Astrocyte (in vitro differentiated cells and primary cell): ENCODE measurements at places on chromosomes 12 and 14.
A peak's percentile ranks its signal among the peaks of the same experiment; 100 is the strongest.

- no peak for DNase-seq
Measured at GRCh38 chr12:12685305-12685704, 10.7 kb downstream of the GPR19 start.

GRCh38 chr12:19960527-19960926, 407.8 kb upstream of the PDE3A start:
- DNase-seq: no peak

DNA sequence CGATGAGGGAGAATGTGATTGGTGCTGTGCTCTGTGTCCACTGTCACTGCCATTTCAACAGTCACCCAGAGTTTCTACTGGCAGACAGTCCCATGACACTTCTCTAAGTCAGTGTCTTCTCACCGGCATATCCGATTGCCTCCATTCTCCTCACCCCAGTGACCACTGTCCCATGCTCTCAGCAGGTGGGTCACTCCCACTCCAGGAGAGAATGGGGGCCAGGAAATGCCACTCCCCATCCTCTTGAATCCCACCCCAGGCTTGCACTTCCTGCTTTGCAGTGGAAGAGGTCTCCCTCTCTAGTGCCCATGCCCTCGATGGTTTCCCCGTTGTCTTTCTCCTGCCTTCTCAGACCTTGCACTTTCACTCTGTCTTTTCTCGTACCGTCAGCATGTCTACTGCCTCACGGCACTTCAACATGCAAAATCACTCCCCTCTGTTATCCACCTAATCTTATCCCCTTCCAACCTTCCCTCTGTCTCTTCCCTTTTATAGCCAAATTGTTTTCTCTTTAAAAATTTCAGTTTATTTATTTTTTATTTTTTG, 2.2 kb upstream of the EP400 start:
- no peak for DNase-seq

GRCh38 chr12:125519026-125519651, 453.9 kb downstream of the AACS start:
- DNase-seq: no peak

- no peak for DNase-seq
Measured at GRCh38 chr14:64158608-64159007, 135.6 kb downstream of the ESR2 start.

GRCh38 chr14:73198253-73198652, 39.1 kb upstream of the PAPLN start:
- DNase-seq: no peak

GRCh38 chr12:78418919-78419318, 445.7 kb upstream of the SYT1 start:
- DNase-seq: no peak

GRCh38 chr12:116559162-116559935, at the start of gene MAP1LC3B2:
MAP1LC3B2 (plus strand) TSS chr12:116559381; CDS start chr12:116575943, 16,562 bp downstream.
- peak; percentile 73 for DNase-seq

DNA sequence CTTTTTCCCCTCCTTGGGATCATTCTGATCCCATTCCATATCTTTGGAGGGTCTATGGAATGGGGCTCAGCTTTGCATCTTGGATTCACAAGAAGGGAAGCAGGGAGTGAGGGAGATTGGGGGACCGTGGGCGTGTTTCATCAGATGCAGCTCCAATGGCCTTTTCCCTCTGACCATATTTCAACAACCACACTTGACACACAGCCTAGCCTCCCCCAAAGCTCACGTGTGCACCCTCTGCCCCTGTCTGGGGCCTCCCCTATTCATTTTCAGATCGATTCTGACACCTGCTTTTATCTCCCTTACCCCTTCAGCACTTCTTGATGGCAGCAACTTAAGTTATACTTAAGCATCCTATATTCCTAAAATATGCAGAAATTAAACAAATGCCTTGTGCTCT, 126.6 kb downstream of the CHST11 start:
- DNase-seq: no peak

GRCh38 chr14:69107407-69108003, 45.4 kb downstream of the DCAF5 start:
- DNase-seq: peak; percentile 41

DNA sequence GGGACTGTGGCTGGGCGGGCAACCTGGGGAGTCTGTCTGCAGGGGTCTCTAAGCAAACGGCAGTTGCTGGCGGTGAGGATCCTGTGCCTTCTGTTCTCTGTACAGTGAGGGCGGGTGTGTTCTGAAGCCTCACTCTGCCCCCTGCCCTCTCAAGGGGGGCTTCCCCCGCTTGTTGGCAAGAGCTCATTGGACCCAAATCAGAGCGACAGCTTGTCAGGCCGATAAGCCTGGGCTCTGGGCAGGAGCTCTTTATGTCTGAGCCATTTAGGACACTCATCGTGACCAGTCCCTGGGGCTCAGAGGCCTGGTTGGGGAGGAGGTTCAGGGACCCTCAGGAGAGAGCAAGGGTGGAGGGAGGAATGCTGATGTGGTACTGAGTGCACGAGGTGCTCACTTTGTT, 136.0 kb downstream of the TSPAN9 start:
- no peak for DNase-seq

- DNase-seq: peak; percentile 0
Measured at GRCh38 chr12:40515041-40515816, 177.0 kb upstream of the CNTN1 start.

- no peak for DNase-seq
Measured at GRCh38 chr14:59148334-59148900, 40.0 kb upstream of the DAAM1 start.

GRCh38 chr12:93273834-93274564, 103.7 kb upstream of the NUDT4 start:
- DNase-seq: no peak

DNA sequence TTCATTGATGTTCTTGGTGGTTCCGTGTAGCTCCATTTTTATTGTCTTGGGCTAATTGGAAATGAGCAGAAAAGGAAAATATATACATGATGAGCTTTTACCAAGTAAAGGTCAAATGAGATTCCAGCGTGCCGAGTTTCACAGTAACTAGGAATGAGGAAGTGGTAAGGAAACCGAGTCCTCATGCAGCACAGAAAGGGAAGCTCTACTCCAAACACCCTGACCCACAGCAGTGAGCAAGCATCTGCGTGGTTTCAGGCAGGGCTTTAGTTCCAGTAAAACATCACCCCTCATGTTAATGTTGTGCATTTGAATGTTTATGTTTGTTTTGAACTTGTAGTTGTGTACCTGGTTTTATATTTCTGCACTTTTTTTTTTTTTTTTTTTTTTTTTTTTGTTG, 208.0 kb downstream of the SLC41A2 start:
- DNase-seq: peak; percentile 78

DNA sequence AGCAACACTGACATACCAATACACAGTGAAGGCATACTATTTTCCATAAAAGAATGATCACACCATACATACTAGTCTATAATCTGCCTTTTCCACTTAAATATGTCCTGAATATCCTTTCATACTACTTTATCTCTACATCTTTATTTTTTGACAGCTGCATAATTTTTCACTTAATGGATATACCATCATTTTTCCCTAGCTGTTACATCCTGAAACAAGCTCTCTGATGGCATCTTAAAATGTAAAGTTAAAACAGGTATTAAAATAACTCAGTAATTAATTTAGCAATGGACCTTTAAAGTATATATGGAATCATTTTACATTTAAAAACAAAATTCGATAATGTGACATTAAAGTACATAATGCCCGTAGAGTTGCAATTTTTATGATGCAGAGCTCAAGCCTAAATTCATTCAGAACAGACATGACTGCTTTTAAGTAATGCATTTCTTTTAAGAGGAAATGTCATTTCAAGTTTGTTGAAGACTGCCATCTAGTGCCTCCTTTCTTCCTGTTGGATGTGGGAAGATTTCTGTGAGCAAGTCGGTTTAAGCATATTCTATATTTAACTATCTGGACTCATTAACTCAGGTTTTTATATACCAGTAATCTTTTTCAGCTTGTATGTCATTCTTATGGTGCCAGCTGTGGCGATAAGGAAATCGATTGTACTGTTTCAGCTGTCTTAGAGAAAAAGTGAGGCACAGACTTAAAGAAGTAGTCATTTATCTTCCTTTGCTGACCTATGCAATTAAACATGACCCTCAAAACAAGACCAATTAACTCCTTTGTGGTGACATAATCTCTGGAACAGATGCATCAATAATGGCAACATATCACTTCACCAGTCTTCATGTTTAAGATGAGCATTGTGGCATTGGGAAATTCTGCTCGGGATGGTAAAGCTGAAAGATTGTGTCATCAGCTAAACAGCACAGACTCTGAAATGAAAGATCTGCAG, 20.3 kb downstream of the PRICKLE1 start:
- DNase-seq: peak; percentile 52

GRCh38 chr12:58028294-58028693, 86.9 kb downstream of the ATP23 start:
- peak; percentile 2 for DNase-seq

DNA sequence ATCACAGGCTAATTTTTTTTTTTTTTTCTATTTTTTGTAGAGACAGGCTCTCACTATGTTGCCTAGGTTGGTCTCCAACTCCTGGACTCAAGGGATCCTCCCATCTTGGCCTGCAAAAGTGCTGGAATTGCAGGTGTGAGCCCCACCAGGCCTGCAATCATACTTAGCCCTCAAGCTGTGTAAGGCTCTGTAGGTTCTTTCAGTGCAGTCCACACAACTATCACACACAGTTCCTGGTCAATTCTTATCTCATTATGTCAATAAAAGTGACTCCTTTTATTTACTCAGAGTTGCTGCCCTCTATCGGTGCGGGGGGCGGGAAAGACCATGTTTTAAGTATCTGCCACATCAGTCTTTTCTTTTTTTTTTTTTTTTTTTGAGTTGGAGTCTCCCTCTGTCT, 29.0 kb downstream of the SLC2A3 start:
- DNase-seq: peak; percentile 31

DNA sequence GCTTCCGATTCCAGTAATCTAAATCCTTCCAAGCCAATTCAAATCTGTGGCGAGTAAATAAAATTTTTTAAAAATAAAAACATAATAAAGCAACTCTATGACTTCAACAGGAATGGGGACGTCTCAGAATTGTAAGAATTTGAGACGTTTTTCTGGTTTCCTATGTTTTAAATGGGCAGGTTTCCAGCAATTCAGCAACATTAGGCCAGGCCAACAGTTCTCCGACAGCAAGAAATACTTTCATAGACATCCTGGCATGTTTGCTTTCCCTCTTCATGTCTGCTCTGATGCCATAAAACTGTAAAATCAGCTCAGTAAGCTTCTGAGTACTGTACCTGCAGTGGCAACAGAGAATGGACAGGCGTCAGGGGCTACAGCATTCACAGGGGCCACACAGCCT, 35.8 kb upstream of the DICER1 start:
- DNase-seq: no peak
